HEK293T (cell line): ENCODE measurements at places on chromosomes 11 and 22.

- DNase-seq, result no peak
Observed at GRCh38 chr22:42919199-42919598, 62.1 kb upstream of the ARFGAP3 start.

- DNase-seq, result no peak
Observed at GRCh38 chr11:95584180-95584579, 205.4 kb downstream of the FAM76B start.

DNA sequence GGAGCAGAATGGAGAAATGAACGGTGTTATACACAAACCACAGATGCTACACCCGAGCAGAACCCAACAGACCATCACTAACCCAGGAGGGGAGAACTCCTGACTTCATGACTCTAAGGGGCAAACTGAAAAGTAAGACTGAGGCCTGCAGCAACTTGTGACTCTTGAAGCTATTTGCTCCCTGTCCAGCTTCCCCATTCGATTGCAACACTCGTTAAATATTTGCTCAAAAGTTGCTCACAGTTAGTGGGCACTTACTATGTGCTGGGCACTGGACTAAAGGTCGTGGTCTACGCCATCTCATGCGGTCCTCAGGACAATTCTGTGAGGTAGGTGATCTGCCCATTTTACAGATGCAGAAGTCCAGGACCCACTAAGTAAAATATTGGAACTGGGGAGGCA lies 9.5 kb upstream of the ADA2 start:
- DNase-seq, result no peak

DNA sequence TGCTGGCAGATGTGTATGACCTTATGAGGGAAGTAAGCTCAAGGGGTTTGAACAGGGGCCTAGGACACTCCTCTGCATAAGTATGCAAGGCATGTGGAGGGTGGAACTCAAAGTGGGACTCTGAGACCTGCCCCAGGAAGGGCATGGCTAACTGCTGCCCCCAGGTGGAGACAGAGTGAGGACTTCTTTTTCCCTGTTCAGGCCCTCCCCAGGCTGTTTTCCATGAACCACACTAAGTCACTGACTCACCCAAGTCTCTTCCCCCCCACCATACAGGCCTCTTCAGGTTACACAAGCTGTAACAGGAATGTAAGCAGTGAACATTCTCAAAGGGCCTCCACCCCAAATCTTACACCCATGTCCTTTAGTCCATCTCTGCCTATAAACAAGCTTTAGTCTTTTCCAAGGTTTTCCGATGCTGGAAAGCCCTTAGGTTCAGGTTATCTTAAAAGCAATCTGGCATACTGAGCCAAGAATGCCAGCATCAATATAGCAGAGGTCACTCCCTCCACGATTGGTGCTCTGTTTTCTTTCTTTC lies 13.1 kb downstream of the EEF1G start:
- peak; percentile 71 for DNase-seq

GRCh38 chr22:25930788-25931310 lies 188.9 kb downstream of the MYO18B start:
- DNase-seq, result no peak
